Activated CD4-positive, alpha-beta T cell treated with anti-CD3 and anti-CD28 coated beads, Interleukin-2, amount 50 U/mL, for 16 hours (primary cell): ENCODE measurements at places on chromosomes 7 and 10.

DNA sequence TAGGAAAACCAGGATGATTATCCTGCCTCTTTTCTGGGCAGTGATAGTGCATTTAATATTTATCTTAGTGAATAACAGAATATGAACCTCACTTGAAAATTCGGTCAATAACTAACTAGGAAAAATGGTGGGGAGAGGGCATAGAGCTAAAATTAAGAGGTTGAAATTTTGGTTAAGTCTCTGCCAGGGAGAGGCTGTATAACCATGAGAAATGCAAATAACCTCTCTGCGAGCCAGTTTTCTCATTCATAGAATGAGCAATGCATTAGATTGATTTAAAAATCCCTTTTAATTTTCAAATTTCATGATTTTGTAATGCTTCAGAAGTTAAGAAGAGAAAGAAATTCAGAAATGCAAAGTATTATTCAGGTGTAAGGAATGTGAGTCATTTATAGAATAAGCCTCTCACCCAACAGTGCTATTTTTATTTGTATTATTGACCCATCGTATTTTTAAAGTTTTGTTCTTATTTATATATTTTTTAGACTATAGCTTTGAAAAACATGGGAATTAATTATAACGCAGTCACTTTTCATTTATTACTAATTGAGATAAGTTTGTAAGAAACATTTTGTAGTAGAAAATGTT is 104.7 kb downstream of the PHF14 start:
- DNase-seq = no peak

DNA sequence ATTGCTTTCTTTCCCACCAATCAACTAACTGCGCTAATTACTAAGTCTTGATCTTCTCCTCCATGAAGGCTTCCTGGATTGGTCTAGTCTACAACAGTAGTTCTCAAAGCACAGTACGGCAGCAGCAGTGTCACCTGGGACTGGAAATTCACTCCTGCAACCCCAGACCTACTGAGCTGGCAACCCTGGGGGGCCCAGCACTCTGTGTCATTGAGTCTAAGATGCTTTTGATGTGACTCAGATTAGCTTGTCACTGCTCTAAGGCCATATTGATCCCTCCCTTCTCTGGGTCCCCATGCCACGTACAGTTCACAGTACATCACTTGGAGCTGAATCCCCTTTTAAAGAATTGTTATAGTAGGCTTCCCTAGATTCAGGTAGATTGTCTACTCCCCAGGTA is 65.7 kb upstream of the KMT2C start:
- DNase-seq = no peak

DNA sequence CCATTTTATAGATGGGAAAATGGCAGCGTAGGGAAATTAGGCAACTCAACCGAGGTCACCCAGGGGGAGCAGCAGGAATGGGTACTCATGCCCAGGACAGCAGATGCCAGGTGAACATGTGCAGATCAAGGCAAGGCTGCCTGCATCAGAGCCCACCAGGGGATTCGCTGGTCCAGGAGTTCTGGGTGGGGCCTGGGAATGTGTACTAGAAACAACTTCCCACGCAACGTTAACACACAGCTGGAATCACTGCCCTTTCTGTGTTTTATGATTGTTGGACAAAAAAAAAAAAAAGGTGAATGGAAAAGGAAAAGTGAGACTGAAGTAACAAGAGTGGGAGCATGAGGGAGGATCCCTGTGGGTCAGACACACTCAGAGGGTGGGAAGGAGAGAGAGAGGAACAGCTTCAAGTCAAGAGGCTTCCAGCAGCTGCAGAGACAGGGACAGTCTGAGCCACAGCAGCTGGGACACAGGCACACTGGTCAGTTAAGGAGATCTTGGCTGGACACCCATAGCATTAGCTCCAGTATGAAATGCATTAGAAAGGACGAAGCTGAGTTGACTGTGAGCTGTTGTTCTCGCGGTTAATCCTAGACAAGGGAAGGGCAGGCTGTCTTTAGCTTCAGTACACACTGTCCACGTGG is 187.9 kb upstream of the INHBA start:
- DNase-seq = no peak

DNA sequence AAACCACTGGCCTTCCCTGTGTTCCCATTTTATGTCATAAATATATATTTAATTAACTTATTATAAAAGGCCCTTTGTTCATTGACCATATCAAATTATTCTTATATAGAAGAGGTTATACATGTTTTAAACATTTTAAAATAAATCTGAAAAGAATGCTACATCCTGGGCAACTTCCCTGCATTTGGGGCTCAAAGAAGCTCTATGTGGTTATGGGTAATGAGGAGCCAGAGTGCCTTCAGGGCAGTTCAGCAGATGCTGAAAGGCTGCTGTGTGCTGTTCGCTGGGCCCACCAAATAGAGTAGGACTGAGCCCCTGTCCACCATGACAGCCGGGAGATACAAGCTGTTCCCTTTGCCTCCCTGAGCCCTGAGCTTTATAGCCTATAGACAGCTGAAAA is 35.9 kb downstream of the HTRA1 start:
- DNase-seq = no peak

GRCh38 chr7:151251689-151252560 is 3.4 kb upstream of the SMARCD3 start:
- DNase-seq = no peak

DNA sequence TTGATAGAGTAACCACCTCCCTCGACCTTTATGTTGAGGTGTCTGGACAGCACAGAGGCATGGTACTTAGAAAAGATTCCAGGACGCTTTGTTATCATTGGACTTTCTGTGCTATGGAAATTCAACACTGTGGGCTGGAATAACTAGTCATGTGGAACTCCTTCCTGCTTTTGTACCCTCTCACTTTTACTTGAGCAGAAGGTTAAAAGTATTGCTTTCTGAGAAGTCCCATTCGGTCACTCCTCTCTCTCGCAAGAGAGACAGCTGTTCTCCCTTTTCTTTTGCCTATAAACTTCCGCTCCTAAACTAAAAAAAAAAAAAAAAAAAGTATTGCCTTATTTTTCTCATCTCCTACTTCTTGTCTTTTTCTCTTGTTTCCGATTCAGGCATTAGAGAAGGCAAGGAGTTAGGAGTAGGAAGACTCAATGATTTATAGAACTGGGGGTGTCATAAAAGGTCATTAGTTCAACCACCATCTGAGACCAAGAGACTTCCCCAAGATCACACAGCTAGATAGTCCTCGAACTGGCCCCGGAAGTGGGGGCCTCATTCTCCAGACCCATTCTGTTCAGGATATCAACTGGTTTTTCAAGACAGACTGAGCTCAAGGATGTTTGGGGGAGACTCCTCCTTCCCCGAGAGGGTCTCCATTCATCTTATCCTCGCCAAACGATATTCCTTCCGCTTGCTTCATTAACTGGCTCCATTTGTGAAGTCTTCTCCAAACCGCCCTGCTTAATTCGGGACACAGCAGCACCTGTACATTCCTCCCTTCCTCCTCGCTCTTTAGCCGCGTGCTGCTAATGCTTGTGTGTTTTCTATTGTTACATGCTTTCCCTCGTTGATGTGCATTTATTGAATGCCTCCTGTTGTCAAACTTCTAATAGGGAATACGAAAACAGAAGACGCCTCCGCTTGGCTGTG is 995 bp upstream of the INPP5F start:
- DNase-seq = no peak

DNA sequence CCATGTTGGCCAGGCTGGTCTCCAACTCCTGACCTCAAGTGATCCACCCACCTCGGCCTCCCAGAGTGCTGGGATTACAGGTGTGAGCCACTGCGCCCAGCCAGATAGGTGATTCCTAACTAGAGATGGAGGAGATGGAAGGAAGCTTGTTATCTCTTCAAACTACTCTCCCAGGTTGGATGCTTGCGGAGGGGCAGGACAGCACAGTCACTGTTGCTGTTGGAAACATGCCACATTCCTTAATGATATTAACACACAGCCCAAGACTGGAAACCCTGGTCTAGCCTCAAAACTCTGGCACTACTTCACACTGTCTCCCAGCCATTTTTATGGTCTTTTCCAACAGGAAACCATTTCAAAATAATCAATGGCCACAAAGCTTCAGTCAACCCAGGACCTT is 468.8 kb upstream of the NRP1 start:
- no peak for DNase-seq

DNA sequence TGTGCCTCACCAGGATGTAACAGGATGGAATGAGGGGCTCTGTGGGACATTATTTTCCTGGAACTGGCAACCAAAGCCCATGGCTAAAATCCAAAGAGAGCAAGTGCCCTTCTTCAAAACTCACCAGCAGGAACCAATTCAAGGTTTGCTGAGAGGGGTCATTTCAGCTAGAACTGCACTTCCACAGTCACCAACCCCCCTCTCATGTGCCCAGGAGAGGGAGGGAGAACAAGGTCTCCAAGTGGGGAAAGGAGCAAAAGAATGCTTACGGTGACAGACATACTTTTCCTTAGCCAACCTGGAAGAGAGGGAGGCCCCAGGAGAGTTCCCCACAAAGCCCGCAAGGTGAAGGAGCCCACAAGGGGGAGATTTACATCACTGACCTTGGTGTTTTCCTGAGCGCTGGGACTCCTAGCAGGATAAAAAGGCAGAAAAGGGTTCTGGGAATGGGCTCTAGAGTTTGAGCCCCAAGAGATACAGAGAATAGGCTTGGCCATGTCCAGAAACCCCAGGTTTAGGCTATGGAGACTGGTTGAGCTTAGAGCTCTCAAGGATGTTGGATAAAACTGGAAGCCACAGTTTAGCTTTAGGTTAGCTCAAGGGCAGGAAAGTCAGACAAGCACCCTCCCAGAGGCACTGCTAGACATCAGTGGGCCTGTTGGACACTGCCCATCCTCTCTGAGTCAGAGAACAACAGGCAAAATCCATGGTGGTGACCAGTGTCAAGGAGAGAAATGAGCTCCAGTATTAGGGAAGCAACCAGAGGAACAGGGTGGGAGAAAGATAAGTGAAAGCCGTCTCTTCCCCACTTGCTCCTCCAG is 63.9 kb upstream of the GHITM start:
- no peak for DNase-seq

- no peak for DNase-seq
These were observed 16.2 kb downstream of the CUZD1 start for GRCh38 chr10:122829454-122829853.

GRCh38 chr10:10765017-10765416 is 252.7 kb upstream of the CELF2 start:
- DNase-seq = no peak

DNA sequence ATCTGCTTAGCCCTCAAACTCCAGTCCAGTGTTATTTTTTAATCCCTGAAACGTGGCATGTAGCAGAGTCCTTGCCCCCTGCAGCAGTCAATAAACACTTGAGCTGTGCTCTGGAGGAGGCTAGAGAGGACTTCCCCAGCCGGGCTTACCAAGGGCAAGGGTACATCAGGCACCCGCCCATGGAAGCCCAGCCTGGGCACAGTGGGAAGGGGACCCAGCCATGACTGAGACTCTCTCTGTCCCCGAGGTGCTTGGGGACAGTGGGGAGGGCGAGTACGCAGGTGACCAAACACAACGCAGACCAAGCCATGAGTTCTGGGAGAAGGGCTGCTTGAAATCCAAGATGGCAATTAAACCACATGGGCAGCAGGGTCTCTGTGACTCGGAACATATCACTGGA is 45.2 kb downstream of the EBF3 start:
- DNase-seq = no peak

GRCh38 chr7:3000566-3000965 is 43.1 kb downstream of the CARD11 start:
- no peak for DNase-seq

DNA sequence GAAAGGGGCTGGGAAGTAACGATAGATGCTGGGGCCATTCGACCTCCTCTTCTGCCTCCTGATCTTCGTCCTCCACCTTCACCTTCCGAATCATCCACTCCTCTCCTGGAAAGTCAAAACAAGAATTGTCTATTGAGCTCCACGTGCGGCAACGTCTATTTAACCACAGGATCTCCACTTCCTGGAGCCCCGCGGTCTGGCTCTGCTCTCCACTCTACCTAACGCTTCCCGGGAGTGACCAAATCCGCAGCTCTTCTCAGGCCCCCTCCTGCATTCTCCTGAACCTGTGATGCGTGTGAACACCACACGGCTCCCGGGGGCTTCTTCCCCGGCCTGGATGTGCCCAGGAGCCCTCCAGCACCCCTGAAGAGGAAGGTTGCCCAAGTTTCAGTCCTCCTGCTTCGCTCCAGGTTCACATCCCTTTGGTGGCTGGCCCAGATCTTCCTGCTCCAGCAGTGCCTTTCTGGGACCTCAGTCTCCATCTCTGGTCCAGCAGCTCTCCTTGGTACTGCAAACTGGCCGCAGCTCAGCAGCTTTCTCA is 7.2 kb downstream of the ZNF467 start:
- no peak for DNase-seq

DNA sequence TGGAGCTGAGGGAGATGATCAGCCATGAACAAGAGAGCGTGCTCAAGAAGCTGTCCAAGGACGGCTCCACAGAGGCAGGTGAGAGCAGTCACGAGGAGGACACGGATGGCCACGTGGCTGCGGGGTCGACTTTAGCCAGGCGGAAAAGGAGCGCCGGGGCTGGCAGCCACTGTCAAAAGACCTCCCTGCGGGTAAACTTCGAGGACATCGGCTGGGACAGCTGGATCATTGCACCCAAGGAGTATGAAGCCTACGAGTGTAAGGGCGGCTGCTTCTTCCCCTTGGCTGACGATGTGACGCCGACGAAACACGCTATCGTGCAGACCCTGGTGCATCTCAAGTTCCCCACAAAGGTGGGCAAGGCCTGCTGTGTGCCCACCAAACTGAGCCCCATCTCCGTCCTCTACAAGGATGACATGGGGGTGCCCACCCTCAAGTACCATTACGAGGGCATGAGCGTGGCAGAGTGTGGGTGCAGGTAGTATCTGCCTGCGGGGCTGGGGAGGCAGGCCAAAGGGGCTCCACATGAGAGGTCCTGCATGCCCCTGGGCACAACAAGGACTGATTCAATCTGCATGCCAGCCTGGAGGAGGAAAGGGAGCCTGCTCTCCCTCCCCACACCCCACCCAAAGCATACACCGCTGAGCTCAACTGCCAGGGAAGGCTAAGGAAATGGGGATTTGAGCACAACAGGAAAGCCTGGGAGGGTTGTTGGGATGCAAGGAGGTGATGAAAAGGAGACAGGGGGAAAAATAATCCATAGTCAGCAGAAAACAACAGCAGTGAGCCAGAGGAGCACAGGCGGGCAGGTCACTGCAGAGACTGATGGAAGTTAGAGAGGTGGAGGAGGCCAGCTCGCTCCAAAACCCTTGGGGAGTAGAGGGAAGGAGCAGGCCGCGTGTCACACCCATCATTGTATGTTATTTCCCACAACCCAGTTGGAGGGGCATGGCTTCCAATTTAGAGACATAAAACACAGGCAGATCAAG is 3.3 kb downstream of the GDF2 start:
- DNase-seq = no peak
